ENCODE measurements at places on chromosomes 1 and 21.

DNA sequence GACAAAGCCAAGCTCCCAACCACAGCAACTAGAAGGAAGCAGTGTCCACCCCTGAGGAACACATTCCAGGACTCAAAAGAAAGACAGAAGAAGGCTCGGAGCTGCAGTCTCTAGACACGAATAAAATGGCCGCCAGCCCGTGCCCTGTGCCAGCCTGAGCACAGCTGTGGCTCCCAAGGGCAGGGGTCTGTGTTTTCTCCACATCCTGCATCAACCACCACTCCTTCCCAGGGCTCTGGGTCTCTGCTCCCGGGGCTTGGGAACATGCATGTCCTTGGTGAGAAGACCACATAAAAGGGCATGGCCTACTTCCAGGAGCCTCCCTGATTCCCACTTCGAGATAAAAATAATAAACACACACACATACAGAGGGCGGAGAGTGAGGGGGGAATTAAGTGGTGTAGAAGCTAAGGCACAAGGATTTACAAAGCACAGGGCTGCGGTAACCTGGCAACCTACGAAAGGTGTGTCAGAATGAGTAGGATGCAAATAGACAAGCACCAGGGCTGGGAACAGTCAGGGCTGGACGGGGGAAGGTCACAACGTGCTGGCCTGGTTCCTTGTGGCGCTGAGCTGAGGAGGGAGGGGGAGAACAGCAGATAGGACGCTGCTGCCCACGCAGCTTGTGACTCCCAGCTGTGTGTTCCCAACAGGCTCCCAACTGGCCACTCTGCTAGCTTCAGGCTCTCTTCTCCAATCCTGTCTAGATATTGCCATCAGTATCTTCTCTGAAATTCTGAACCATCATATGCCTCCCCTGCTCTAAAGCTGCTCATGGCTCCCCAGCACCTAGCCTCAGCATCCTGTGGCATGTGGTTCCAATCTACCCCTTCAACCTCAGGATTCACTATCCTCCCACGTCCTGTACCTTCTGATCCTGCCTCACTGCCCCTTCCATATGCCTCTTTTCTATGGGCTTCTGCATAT is 72.5 kb downstream of the CD34 start:
- DNase-seq, result no peak

- no peak for DNase-seq
Measured at GRCh38 chr1:109927911-109928321, 17.3 kb downstream of the CSF1 start.

DNA sequence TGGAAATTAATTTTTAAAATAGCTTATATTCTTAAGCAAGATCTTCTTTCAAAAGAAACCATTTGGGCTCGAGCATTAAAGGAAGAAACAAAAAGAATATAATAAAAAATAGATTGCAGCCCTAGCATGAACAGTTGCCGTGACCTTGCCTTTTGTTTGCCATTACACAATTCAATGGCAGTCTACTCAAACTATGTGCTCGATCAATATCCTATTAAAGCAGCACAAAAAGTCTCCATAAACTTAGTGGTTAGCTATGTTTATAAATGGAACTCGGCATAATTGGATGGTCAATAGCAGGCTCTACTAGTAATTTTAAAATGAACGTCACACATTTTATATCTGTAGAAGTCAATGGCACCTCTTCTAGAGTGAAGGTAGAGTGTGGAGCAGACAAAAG is 256.5 kb downstream of the NFIA start:
- no peak for DNase-seq

DNA sequence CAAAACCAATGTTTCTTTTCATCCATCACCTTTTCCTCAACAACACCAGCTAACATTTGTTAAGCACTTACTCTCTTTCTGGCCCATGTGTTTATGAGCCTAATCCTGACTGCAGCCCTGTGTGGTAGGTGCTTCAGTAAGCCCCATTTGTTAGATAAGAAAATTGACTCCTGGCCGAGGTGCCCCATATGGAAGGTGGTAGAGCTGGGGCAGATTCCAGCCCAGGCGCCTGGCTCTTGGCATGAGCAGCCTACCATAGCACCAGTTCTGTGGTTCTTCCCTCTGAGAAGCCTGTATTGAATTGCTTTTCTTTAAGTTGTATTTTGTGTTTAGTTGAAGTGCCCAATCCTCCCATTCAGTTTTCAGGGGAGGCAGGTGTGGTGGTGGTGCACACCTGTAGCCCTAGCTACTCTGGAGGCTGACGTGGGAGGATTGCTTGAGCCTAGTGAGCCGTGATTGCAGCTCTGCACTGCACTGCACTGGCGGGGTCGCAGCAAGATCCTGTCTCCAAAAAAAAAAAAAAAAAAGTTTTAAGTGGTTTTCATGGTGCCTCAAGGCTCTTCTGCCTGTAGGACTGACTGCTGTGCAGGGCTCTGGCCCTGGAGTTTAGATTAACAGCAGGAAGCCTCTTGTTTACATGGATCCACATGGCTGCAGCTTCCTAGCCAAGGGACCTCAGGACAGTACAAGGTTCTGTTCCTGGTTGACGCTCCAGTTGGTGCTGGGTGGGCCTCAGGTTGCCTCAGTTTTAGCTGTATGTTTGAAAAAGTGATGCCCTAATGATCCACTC is 125.9 kb downstream of the MRPS6 start:
- DNase-seq, result no peak

- no peak for DNase-seq
Measured at GRCh38 chr1:27132624-27133023, 22.3 kb downstream of the SLC9A1 start.

DNA sequence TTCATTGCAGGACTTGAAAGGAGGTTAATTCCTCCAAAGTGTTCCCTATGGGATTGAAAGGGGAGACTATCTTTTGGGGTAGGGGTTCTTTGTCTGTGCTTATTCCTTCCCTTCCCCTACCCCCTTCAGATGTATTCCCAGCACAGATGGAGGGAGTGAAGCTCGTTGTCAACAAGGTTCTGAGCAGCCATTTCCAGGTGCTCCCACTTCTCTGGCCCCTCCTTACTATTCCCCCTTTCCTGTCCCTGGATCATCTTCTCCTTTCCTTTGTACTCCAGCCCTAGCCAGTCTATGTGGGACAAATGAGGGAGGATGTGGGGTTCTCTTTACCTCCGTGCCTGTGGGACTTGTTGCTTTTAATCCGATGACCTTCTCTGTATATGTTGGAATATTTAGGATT is 899 bp downstream of the TOMM40L start:
- no peak for DNase-seq

- peak; percentile 82 for DNase-seq
Measured at GRCh38 chr1:39933956-39934941, 20.7 kb upstream of the MFSD2A start.

DNA sequence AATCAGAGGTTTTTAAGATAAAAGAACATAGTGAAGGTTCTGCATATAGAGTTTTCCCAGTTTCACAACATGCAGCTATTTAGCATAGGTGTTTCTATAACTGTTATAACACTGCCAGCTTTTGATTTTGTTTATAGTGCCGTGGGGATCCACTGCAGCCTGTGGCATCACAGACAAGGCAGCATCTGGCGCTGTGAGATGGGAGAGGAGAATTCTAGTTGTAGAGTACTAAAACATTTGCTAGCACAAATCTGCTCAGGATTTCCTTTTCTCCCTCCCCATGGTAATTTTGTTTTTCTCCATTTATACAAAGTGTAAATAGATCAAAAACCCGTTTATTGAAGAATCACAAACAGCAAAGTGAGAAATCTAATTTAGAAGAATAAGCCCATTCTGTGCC is 482.8 kb upstream of the NCAM2 start:
- no peak for DNase-seq

GRCh38 chr21:32412162-32413014 is at the start of gene EVA1C:
Gene EVA1C, plus strand, starts transcription at chr21:32412706. Its CDS starts 148 bp downstream, at chr21:32412854.
- peak; percentile 42 for DNase-seq

DNA sequence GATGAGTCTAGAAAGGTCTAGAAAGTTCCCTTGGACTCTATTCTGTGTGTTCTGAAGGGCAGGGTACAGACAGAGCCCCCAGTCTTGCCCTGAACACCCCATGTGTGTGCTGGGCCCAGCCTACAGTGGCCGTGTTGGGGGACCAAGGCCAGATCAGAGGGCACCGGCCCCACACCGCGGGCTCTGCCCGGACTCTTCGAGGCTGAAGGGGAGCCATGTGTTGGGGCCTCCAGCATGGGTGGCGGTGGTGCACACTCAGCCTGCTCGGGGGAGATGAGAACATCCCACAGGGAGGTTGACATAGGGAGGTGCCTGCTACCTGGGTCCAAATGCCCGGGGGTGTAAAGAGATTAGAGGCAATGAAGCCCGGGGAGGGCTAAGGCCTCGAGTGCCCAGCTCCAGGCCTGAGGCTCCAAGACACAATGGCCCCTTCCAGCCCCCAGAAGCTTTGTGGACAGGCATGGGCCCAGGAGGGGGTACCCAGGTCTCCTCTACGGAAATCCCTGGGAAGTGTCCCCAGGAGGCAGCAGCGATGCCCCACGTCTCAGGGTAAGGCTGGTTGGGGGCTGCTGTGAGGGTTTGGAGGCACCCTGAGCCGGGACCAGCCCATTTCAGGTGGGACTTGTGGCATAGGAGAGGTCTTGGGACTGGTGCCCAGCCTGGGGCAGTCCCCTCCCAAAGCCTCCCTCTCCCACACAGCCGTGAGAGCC is 12.1 kb downstream of the ARHGEF16 start:
- no peak for DNase-seq

DNA sequence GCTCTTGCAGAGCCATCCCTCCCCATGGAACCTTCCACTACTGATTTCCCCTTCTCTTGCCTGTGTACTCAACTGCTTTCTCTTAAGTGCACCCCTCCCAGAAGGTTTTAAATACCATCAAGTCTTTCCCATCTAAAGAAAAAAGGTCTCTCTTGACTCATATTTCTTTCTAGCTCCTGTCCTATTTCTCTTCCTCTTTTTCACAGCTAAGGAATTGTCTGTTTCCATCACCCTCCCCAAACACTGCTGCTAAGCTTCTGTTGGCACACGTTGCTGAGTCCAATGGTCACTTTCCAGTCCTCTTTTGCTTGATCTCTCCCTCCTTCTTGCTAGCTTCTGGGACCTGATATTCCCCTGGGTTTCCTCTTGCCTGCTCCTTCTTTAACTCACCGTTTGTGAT is 13.3 kb upstream of the GNL2 start:
- DNase-seq, result no peak

GRCh38 chr1:207049974-207050391 is 1.0 kb downstream of the YOD1 start:
- peak; percentile 42 for DNase-seq

DNA sequence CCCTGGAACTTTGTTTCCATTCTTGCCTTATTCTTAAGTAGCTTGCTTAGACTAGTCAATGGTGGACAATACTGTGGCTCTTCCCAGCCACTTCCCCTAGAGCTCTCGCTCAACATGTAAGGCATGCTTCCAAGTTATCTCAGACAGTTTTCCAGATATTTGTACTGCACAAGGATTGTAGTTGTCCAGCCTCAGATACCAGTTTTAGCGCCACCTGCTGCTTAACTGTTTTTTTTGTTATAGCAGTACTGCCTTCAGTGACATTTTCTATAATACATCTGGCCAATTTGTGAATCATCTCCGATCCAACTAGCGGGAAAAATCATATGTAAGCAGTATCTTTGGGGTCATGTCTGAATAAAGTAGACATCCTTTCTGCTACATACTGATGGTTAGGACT is 346.7 kb upstream of the ADGRL4 start:
- peak; percentile 39 for DNase-seq

- DNase-seq, result no peak
Measured at GRCh38 chr1:91685994-91686393, 185.3 kb downstream of the CDC7 start.

DNA sequence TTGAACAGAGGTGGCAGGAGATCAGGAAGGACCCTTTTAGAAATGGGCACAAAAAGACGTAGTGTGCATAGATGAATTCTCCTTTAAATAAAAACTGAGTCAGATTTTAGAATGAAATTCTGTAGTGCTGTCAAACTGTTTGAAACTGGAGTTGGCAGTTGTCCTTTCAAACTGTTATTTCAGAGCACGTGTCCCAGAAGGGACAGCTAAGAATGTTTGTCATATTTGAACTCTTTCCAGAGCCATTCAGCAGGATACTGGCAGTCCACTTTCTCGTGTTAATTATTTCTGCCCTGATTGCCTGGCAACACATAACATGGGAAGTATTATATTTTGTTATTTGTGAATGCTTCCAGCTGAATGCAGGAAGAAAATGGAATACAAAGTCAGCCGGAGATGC is 212.3 kb upstream of the DPYD start:
- no peak for DNase-seq

- no peak for DNase-seq
Measured at GRCh38 chr21:14762327-14762726, 216.2 kb upstream of the SAMSN1 start.

GRCh38 chr1:171550050-171550449 is 64.7 kb downstream of the PRRC2C start:
- DNase-seq, result no peak

DNA sequence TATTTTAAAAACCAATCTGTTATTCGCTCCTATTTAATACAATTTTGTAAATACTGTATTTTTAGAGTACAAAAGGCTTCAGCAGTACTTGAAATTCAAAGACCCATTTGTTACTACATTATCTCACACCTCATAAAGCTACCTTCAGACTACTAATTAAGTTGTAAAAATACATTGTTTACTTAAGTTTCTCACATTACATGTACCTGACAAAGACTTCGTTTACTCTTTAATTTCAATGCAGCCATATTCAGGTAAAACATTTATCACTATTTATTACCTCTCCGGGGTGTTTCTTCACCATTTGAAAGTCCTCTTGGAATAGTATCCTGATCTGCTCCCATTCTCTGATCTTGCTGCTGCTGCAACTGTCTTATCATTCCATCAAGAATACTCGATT is 55.2 kb downstream of the BRWD1 start:
- no peak for DNase-seq

DNA sequence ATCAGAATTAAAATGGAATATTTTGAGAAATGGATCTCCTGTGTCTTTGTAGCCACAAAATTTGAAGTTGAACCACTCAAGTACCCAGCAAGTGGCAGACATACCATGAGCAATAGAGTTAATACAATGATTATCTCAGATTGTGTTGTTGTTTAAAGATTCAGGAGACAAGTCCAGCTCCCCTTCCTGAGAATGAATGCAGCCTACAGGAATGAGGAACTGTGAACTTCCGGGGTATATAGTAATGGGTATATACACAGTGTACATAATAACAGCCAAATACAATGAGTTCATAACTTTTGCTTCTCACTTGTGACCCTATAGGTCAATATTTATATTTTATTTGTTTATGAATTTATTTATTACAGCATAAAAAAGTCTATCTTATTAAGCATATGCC is 445.0 kb downstream of the SETD4 start:
- DNase-seq, result no peak

GRCh38 chr1:36093929-36094328 is 5.2 kb downstream of the ADPRS start:
- no peak for DNase-seq

Measured in KBM-7 (cell line).